ENCODE measurements at places on chromosomes 13 and 19. TPM values are rescaled to one million over a fixed set of nuclear protein-coding genes. Genes with fewer than 3 reads are reported as not detected.

Gene MISP3
- 4.6 TPM for total RNA-seq

Gene CEACAM1
- 1.7 TPM for total RNA-seq

Gene SIGLEC5
- 0.71 TPM for total RNA-seq

Gene NALCN
- total RNA-seq, result 11.8 TPM

Gene SIGLEC10
- 1.4 TPM for total RNA-seq

Gene PLPP2
- total RNA-seq, result 0.76 TPM

Gene TJP3
- total RNA-seq, result 0.32 TPM

Gene SYDE1
- 16.7 TPM for total RNA-seq

Gene F10
- total RNA-seq, result 19.6 TPM

Gene ZNF540
- total RNA-seq, result 5.3 TPM

Gene MAP4K1
- total RNA-seq, result 3.1 TPM

Gene PEX11G
- total RNA-seq, result 1.2 TPM

Gene PTH2
- not detected for total RNA-seq

Gene GRIK5
- total RNA-seq, result 12.0 TPM

Gene UCHL3
- 26.1 TPM for total RNA-seq

Gene SRRM5
- 0.18 TPM for total RNA-seq

Gene USHBP1
- total RNA-seq, result 6.7 TPM

Gene CCDC97
- total RNA-seq, result 18.0 TPM

Gene CD22
- 0.56 TPM for total RNA-seq

Gene LRFN3
- total RNA-seq, result 7.6 TPM

Gene CAPS
- 6.9 TPM for total RNA-seq

Gene SPIB
- not detected for total RNA-seq

Gene NKPD1
- 0.05 TPM for total RNA-seq

Gene DCT
- total RNA-seq, result 0.09 TPM

Gene MOB3A
- total RNA-seq, result 24.9 TPM

Gene ZNF418
- 9.1 TPM for total RNA-seq

Gene PALM3
- 0.88 TPM for total RNA-seq

Gene ZIM2
- total RNA-seq, result not detected

Gene ZNF302
- 25.3 TPM for total RNA-seq

Gene ZNF329
- 8.8 TPM for total RNA-seq

Gene ZNF283
- total RNA-seq, result 9.5 TPM
